Left kidney (tissue), 8 donors: ENCODE measurements at places on chromosomes 2 and 18. TPM values are rescaled to one million over a fixed set of nuclear protein-coding genes. Genes with fewer than 3 reads are reported as not detected.

DNA sequence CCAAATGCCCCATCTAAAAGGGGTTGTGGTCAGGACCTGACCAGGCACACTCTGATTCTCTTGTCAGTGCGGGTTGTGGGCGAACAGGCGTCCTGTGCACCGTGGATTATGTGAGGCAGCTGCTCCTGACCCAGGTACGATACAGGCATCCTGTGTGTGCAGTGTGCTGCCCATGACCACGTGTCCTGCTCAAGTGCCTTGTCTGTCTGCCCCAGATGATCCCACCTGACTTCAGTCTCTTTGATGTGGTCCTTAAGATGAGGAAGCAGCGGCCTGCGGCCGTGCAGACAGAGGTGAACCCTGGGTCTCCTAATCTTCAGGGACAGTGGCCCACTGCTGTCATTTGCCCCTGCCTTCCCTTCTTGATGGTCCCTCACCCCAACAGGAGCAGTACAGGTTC, 14.6 kb downstream of the PTPN18 start:
- DNase-seq = no peak

DNA sequence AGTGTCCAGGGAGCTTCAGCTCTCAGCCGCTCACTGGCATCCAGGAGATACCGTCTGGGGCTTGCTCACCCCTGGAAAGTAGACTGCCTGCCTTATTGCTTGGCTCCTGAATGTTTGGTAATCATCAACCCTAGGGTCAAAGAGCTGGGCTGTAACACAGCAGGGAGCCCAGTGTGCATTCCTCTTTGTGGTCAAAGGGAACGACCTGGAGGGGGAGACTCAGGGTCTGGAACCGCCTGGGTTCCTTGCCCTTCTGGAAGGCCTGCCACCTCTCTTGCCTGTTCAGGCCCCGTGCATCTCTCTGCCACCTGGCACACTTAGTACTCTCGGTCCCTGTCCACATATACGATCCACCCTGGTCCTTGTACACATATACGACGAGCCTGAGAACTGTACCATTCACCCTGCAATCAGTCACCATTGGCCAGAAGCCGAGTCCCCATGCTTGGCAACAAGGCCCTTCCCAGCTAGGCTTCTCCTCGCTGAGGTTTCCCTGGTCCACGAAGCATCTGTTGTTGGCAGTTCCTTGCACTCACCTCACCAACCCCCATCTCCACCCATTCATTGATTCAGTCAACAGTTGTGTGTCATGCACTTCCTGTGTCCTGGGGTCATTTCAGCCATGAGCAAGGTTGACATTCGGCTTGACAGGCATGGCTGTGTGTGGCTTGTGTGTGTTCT, at the start of gene NAT8:
Gene NAT8 (minus strand): TSS at position 85 of the 681 bp plus-strand sequence. CDS start 794 bp downstream, outside the sequence.
- no peak for DNase-seq

DNA sequence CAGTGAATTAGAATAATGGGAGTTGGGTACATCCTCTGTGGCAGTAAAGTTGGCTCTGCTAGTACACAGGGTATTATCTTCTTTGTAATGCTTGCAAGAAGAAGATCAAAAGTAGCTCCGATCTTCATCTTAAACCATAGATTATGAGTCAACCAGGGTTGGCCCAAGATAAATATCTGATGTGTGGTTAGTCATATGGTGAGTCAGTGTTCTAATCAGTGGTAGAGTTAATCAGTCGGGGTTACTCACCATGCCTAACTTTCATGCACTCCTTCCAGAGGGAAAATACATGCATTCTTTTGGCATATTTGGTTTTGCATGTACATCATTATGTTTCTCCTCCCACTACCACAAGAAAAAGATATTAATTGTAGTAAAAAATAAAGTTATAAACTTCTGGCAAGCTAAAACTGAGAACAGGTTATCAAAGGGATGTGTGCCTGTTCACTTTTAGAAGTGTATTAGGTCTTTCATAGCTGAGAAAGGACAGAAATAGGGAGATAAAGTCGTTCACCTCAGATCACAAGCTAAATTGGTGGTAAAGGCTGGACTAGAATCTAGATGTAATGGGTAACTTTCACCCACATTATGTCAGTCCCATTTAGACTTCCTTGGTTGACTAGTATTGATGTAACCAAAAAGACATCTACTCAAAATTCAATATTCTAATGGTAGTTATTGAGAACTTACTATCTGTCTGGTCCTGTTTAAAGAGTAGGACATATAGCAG, 684.4 kb downstream of the IRS1 start:
- no peak for DNase-seq

DNA sequence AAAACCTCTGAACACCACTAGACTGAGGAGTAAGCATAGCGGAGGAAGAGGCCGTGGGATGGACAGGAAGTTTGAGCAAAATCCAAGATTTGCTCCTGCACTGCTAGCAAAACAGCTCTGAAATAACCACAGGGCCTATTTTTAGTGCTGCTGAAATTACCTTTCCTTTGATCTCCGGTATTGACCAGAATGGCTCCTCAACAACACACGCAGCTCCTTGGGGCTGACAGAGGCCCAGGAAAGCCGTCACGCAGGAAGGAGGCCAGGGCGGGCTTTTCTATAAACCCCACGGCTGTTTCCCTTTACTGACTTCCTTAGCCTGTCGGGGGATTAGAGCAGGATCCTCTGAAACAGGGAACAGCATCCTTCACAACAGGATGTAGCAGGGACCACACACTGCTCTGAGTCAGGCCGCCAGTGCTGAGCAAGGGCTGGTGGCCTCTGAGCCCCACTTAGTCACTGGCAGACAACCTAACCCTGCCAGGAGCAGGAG, 80.8 kb upstream of the LCLAT1 start:
- no peak for DNase-seq

DNA sequence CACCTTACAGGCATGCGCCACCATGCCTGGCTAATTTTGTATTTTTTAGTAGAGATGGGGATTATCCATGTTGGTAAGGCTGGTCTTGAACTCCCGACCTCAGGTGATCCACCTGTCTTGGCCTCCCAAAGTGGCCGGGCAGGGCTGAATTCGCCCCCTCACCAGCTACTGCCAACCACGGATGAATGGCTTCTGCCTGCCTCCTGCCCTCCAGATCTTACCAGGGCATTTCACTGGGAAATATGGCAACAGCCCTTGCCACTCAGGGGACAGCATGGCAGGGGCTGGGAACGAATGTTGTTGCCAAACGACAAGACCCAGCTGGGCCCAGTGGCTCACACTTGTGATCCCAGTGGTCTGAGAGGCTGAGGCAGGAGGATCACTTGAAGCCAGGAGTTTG, 1.8 kb upstream of the ALPP start:
- DNase-seq = no peak

DNA sequence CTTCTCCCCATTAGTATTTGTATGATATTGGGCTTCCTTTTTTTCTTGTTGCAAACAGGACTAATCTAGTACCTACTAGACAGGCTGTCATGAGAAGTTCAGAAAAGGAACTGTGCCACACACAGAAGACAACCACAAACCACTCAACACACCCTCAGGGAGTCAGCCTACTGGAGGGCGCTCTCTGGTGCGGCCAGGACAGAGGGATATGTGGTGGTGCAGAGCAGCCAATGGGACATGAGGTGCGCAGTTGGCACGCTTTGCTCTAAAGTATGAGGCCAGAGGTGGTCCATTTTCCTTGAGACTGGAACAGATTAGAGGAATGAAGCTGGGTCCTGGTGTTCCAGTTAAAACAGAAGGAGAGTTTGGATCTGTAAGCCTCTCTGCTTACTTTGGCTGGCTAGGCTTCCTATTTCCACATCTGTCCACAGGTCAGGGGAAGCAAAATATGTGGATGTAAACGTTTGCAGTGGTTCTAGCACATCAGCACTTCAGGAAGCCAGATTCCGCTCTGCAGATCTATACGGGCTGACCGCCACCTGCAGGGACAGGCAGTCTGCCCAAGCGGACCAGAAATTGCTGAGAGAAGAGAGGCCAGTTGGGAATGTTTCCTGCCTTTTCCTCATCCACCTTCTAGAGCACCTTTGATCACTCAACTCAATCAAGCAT, 114.1 kb downstream of the GFPT1 start:
- no peak for DNase-seq

DNA sequence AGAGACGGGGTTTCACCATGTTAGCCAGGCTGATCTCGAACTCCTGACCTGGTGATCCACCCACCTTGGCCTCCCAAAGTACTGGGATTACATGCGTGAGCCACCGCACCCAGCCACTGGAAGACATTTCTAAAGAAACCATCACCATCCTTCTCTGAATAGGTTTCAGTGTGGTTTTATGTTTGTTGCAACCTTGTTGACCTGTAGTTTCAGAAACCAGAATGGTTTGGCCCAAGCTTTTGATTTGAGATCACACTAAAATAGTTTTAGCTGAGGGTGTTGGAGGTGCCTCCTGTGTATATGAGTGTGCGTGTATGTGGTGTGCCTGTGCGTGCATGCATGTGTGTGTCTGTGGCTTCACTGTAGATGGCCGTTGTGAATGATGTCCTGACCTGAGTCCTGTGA, 26.2 kb downstream of the INPP4A start:
- no peak for DNase-seq

DNA sequence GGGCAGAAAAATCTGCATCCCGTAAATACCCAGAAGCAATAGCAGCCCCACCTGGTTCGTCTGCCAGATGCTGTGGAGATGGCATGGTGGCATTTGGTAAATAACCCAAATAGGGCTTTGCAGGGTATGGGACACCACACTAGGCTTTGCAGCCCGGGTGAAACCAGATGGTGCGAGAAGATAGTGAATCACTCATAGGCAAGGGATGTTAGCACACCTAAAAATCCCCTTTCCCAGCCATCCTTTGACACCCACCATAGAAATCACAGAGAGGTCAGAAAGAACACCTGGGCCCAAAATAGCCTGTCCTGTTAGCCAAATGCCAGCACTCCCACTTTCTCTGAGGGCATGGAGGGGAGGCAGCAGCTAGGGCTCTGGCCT, 47.6 kb downstream of the BCL11A start:
- no peak for DNase-seq

COL4A4 gene
- 48.6 TPM for polyA plus RNA-seq

LGALSL gene
- 41.8 TPM for polyA plus RNA-seq

SH3BP4 gene
- 33.7 TPM for polyA plus RNA-seq

MPV17 gene
- polyA plus RNA-seq = 97.4 TPM

CCDC85A gene
- polyA plus RNA-seq = 1.2 TPM
